ENCODE measurements at places on chromosomes 6 and 20.

GRCh38 chr20:31861135-31861384 lies 9.3 kb downstream of the DUSP15 start:
- DNase-seq: no peak

- no peak for DNase-seq
Measured at GRCh38 chr6:29789176-29789575, 38.4 kb upstream of the HLA-G start.

GRCh38 chr6:109713097-109713496 lies 22.0 kb downstream of the FIG4 start:
- no peak for DNase-seq

- DNase-seq: no peak
Measured at GRCh38 chr6:112178846-112179245, 75.5 kb downstream of the LAMA4 start.

GRCh38 chr6:12037798-12038197 lies 25.7 kb downstream of the HIVEP1 start:
- no peak for DNase-seq

GRCh38 chr20:22545045-22545444 lies 39.3 kb downstream of the FOXA2 start:
- no peak for DNase-seq

- no peak for DNase-seq
Measured at GRCh38 chr20:51028616-51029212, 5.8 kb upstream of the KCNG1 start.

GRCh38 chr6:68317366-68317765 lies 317.7 kb upstream of the ADGRB3 start:
- DNase-seq: no peak

DNA sequence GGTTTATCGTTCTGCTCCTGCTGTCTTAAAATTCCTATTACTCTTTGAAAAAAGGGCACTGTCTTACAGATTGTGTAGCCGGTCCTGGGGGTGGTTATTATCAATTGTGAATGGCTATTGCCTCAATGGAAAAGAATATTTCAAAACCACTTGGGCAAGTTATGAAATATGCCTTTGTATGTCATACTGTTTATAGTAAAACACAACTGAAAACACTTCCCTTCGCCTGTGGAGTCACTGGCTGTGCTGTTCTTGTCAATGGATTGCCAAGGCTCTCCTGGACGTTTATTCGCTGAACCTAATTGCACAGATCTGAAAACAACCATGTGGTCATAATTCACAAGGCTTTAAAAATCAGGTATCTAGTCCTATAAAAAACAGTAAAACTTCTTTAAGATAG lies 47.8 kb upstream of the TAGAP start:
- DNase-seq: no peak

- DNase-seq: no peak
Measured at GRCh38 chr20:7094438-7094997, 327.0 kb downstream of the BMP2 start.

GRCh38 chr6:150320442-150320841 lies 48.4 kb upstream of the IYD start:
- DNase-seq: no peak

DNA sequence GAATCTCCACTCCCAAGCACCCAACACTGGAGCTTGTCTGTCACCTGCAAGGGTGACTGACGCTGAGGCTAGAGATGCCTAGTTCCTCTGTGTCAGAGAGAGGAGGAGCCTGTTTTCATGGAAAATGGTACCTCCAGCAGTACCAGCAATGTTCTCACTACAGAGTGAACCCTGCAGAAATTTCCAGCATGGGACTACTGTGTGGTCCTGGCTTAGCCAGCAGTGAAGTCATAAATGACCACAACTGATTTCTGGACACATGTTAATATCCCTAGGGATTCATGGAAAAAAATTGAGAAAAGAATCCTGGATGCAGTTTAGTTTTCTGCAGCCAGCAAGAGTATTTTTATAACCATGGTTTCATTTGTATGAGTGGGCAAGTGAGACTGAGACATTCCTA lies 468.1 kb downstream of the CD83 start:
- DNase-seq: no peak

- DNase-seq: no peak
Measured at GRCh38 chr6:70479236-70479635, 65.9 kb downstream of the FAM135A start.

All from activated T-cell treated with anti-CD3 and anti-CD28 coated beads for 4 hours (primary cell).